ENCODE measurements at places on chromosomes 3 and 15. TPM values are rescaled to one million over a fixed set of nuclear protein-coding genes. Genes with fewer than 3 reads are reported as not detected.

Gene AGBL1
- total RNA-seq, result not detected

Gene IL20RB
- total RNA-seq, result 2.0 TPM

Gene GOLGA8T
- total RNA-seq, result not detected

Gene CLN6
- total RNA-seq, result 31.6 TPM

Gene MED12L
- total RNA-seq, result 5.8 TPM

Gene GOLGA6L7
- total RNA-seq, result not detected

Gene DHX36
- 76.7 TPM for total RNA-seq

Gene GPR62
- total RNA-seq, result not detected

Gene ACTR8
- 47.2 TPM for total RNA-seq

Gene BOC
- total RNA-seq, result 0.19 TPM

Gene UROC1
- total RNA-seq, result not detected

Gene OCA2
- total RNA-seq, result not detected

Gene CASR
- total RNA-seq, result 0.23 TPM

Gene LIPH
- total RNA-seq, result 0.19 TPM

Gene ANKUB1
- total RNA-seq, result not detected

Gene KNL1
- total RNA-seq, result 32.5 TPM

Gene CCDC54
- not detected for total RNA-seq

Gene SERF2
- 520 TPM for total RNA-seq

Gene SH2D7
- total RNA-seq, result not detected

Gene IGSF10
- total RNA-seq, result not detected

Gene RFT1
- 26.6 TPM for total RNA-seq

Gene CD200R1L
- not detected for total RNA-seq

Gene SYNPR
- total RNA-seq, result not detected

Gene PLSCR4
- not detected for total RNA-seq

Gene EXD1
- total RNA-seq, result not detected

All from activated T-cell treated with anti-CD3 and anti-CD28 coated beads, Interleukin-2, amount 50 U/mL, for 72 hours (primary cell).